ENCODE measurements at places on chromosomes 5 and 9. TPM values are rescaled to one million over a fixed set of nuclear protein-coding genes. Genes with fewer than 3 reads are reported as not detected.

Gene PCDHA1
- total RNA-seq, result 5.3 TPM

Gene GPRIN1
- total RNA-seq, result 0.72 TPM

Gene FAM169A
- total RNA-seq, result 5.3 TPM

Gene BHMT2
- 18.3 TPM for total RNA-seq

DNA sequence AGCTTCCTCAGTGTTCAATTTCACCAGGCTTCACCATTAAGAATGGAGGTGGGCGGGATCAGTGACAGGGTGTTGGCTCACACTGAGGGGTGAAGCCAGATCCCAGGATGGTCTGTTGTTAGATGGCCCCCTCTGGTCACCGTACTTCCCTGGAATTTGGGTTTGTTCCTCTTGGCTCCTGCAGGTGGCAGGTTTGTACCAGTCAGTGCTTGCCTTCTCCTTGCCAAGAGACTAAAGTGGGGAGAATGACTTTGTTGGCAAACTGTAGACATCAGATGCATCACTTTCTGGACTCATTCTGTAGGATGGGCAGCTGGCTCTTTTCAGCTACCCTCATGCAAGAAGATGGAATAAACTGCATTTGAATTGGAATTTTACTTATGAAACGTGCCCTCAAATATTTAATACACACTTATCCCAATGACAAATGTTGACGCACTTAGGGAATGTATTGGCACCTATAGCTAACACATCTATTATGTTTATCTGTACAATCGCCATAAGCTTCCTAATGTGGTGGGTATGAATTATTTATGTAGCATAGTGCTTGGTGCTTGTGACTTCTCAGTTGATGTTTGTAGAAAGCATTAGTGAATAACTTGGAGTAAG lies 31.4 kb upstream of the ANKRD55 start:
- DNase-seq, result no peak

GRCh38 chr5:68257210-68257609 lies 41.7 kb downstream of the PIK3R1 start:
- DNase-seq, result no peak

DNA sequence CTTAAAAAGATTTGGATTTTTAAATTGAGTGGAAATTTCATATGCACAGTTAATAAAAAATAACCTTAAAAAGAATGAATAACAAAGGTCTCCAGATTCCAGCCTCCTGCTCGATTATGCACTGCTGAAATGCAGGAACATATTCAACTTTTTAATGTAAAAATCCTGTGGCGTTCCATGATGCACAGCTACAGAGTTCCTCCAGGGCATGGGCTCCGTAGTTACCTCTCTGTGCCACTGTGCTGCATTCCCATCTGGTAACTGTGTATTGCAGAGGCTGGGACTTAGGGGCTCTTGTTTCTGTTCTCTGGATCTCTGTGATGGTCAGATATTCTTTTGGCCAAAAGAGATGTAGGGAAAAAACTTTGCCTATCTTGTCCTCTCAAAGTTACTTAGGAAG lies 31.5 kb upstream of the EQTN start:
- no peak for DNase-seq

DNA sequence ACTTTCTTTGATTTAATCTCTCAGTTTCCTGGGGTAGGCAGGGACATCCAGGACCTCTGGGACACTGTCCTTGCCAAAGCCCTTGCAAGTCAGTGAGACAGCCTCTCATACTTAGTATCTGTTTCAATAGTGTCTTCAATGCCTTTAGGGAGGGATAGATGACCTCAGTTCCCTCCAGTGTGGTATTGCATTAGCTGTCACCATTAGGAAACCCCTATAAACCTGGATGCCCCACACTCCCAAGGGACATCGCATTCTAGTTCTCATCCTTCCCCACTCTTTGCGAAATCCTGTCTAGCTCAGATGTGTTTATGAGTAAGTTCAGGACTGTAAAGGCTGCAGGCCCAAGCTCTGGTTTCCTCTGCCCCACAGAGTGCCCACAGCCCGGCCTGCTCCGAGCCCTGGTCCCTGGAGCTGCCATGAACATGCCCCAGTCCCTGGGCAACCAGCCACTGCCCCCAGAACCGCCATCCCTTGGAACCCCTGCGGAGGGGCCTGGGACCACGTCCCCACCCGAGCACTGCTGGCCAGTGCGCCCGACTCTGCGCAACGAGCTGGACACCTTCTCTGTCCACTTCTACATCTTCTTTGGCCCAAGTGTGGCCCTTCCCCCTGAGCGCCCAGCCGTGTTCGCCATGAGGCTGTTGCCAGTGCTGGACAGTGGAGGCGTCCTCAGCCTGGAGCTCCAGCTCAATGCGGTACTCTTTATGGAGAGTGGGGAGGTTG lies 13.2 kb downstream of the TMEM8B start:
- DNase-seq, result no peak

DNA sequence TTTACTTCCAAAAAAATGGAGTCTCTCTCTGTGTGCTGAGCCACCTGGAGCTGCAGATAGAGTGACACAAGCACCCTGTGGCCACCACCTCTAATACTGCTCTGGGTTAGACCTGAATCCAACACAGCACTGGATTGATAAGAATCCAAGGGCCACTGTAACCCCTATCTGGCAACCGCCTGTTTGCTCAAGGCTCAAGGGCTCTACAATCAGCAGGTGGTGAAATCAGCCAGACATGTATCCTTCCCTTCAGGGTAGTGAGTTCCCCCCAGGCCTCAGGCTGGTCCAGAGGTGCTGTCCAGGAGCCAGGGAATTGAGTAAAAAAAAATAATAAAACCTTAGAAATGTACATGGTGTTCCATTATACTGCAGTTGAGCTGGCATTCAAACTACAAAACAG lies 509.0 kb downstream of the KIF4B start:
- DNase-seq, result no peak

DNA sequence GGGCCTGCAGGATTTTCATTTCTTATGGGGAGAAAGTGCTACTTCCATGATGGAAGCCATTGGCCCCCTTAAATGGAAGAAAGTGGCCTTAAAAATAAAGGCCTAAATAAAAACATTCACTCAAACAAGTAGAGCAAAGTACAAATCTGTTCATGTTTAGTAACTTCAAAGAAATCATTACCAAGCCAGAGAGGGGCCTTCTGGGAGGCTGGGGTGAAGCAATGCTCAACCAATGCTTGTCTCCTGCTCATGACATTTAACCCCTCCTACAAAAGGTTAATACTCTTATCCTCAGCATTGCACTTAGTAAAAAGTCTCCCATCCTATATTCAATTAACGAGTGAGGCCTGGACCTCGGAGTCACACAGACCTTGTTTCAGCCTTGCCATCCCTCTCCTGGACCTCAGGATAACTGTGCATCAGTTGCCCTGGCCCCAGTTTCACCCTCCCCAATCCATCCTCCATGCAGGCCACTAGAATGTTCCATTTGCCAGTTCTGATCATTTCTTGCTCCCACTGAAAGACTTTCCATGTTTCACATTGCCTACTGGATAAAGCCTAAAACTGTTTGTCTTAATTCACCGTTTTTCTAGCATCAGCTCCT lies 36.9 kb upstream of the ALDH1B1 start:
- no peak for DNase-seq

DNA sequence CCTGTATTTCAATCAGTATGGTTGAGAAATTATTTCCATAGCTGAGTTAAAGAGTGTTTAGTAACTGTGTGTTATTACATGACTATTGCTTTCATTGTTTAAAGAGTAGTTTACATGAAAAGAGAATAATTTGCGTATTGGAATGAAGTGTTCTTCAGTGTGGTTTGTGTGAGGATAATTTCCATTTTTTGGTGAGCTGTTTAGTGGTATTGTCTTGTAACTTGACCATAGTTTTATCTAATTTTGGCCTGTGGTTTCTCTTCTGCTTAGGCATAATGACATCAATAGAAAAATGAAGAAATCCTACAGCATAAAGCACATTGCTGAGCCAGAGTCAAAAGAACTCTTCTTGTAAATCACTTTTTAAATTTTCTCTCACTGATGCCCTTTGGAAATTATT lies 151.2 kb downstream of the SNCAIP start:
- no peak for DNase-seq

DNA sequence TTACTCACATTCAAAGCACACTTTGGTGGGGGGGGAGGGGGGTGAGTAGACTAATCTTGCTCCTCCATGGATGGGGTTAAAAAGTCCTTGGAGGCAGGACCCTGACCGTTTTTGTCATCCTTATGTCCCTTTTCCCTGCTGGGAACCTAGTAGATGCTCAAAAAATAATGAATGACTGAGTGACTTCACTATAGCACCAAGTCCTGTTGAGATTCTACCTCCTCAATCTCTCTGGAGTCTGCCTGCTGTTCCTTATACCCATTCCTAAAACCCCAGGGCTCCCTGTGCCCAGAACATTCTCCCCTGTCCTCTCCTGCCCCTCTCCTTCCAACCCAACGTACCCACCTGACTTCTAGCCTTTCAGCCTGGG lies 2.3 kb upstream of the CSF2 start:
- DNase-seq, result no peak

Measured in umbilical cord (tissue), 2 donors.